ENCODE measurements at places on chromosomes 13 and 19. TPM values are rescaled to one million over a fixed set of nuclear protein-coding genes. Genes with fewer than 3 reads are reported as not detected.

DNA sequence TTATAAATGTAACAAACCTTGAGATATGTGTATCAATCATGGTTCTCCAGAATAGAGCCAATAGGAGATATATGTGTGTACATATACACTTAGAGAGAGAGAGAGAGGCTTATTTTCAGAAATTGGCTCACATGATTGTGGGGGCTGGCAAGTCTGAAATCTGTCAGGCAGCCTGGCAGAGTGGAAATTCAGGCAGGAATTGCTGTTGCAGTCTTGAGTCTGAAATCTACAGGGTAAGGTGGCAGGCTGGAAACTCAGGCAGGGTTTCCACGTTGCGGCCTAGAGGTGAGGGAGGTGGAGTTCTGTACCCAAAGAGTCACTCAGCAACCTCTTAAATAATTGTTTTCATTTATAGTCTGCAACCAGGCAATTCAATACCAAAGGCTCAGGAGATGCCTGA is 218.4 kb downstream of the B3GLCT start:
- DNase-seq, result no peak

- no peak for DNase-seq
Observed at GRCh38 chr13:46232281-46232680, 20.6 kb downstream of the LRRC63 start.

GRCh38 chr13:45811891-45812694 is 39.5 kb downstream of the SIAH3 start:
- DNase-seq, result no peak

DNA sequence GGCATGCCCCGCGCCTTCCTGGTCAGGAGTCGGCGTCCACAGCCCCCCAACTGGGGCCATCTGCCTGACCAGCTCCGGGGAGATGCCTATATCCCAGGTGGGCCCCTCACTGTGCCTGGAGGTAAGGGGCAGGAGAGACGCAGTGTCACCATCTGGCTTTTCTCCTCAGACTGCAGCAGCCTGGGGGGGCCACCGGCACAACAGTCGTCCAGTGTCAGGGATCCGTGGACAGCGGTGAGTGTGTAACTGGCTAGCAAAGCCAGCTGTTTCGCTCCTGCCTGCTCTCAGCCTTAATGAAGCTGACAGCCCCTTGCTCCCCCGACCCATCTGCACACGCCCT is 227 bp downstream of the OVOL3 start:
- DNase-seq, result no peak

- DNase-seq, result no peak
Observed at GRCh38 chr19:4640247-4641000, 1.1 kb downstream of the TNFAIP8L1 start.

- DNase-seq, result no peak
Observed at GRCh38 chr19:34243876-34244578, 10.3 kb upstream of the GARRE1 start.

DNA sequence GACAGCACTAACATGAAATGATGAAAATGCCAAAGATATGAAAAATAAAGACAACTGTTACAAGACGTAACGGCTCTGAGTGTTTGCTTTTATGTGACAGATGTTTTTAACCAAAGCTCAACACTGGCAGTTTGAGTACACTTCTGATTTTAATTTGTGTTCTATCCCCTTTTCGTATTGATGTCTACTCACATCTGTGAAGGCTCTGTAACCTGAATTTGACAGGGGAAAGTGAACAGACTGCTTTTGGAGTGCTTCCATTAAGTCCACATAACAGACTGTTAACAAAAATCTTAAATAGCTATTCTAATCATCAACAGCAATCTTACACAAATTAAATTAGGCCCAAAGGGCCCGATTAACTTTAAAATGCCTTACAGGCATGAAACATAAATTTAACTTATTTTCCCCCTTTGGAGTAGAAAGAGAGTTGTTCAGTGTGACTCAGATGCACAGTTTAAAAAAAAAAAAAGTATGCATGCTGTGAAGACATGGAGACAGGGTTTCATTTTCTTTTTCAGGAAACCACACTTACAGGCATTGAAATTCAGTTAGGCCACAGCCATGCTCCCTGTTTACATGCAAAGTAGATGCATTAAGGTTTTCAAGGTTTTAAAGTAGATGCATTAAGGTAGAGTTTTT is 16.3 kb upstream of the RNASEH2B start:
- no peak for DNase-seq

DNA sequence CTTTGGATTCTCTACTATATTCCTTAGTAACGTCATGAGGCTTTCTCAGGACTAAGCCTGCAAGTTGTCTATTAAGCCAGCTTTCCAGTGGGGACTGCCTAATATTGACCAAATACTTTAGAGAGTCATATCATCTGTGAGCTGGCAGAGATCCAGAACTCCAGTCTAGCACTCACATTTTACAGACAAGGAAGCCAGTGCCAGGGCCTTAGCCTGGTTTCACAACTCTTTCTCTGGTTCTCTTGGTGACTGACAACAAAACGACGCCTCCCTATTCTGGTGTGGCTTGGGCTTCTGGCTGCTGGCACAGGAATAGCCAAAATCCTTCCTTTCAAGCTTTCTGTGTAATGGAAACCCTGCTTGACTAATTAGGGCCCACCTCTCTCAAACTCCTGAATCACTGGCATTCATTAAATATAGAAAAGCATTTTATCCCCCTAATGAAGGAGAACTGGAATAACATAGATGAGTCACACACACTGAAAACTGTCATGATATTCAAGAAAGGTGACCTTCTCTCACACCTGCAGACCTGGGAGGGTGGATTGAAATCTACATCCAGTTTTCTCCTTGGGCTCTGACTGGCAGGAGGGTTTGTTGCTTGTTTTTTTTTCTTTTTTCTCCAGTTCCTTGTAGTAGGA is 75.2 kb upstream of the UBL3 start:
- DNase-seq, result no peak

DNA sequence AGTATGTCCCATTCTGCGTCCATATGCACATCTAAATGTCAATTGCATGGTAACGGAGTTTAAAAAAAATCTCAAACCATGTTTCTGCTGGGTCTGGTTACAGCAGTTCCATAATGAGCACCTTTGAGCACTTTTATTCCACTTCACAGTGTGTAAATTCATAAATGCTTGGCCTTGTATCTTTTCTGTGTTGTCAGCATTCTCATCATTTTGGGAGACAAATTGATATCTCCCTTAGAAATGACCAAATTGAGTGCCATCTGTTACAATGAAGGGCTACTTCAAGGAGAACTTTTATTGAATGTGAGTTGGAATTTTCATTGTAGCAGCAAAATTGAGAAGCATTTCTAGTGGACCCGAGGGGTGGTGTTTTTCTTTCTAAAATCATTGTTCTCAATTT is 432.9 kb upstream of the PCDH9 start:
- DNase-seq, result no peak

- no peak for DNase-seq
Observed at GRCh38 chr19:2699413-2700140, 2.9 kb downstream of the GNG7 start.

DNA sequence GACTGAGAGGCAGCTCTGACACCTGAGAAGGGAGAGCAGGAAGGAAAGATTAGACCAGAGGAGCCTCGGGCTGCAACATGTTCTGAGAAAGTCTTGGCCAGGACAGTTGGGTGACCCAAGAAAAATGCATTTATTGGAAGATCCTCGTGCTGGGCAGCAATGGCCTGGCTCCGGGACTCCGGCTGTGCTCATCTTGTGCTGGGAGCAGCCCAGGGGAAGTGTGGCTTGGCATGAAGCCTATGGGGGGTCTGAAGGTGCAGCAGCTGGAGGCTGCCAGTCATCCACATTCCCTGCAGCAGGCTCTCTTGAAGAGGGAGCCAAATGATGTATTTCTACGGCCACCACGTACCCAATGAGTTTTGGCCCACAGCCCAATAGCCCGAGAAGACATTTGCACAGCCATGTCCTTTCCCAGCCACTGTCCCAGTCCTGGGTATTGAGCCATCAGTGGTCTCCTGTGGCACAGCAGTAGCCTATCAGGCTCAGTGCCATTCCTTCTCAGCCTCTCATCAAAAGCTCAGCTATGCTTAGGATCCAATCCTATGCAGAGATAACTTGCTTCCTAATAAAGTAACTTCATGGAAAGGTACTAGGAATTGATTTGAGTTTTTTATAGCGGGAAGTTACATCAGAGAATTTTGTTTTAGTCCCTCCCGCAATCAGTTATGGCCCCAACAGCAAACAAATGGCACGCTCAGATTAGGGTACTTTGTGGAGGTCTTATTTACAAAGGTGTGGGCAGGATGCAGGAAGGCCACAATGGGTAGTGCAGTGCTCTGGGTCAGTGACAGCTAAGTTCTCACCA is 76.0 kb upstream of the MEDAG start:
- no peak for DNase-seq

- DNase-seq, result no peak
Observed at GRCh38 chr13:85601526-85601925, 197.7 kb downstream of the SLITRK6 start.

DNA sequence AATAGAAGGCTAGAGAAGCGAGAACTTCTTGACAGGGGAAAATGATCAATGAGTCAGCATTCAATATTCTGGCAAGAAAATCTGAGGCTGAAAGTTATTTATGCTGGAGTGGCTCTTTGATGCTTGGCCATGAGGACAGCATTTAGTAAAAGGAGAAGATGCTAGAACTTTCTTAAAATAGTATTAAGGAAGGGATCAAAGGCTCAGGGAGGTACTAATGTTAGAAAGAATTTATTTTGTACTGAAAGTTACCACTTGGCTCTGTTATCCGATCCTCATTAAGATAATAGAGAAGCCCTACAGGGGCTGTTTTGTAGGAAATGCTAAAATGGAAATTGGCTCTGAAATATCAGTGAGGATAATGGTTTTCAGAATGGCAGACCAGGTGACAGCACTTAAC is 1774.6 kb upstream of the PCDH20 start:
- no peak for DNase-seq

DNA sequence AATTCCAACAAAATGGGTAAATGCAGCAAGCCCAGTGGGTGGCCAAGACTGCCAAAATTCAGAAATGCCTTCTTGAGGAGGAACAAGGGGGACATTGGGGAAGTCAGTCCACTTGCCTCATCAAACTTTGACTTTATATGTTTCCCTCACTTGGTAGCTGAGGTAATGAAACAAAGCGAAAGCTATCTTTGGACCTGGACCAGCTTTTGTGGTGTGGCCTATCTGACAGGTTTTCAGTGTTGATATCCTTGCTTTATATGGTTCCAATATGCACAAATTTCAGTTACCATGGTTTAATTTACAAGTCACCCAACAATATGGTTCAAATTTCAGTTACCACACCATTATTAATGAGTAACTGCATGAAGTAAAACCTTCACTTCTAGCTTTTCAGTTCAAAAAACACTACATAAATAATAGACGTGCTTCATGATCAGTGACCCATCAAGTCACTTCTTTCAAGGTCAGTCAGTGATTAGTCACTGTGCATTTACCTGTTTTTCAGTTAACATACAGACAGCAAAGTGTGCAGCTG is 17.7 kb upstream of the POU4F1 start:
- no peak for DNase-seq

DNA sequence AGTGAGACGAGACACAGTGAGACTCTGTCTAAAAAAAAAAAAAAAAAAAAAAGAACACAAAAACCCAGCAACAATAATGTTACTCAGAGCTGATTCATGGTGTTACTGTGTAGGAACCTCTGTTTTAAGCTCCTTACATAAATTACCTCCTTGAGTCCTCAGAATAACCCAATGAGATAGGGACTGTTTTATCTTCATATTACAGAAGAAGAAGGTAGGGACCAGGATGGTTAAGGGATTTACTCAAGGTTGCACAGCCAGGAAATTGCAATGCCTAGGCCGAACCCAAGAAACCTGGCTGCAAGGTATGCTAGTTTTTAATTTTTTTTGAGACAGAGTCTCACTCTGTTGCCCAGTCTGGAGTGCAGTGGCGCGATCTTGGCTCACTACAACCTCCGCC is 1.5 kb upstream of the DAND5 start:
- DNase-seq, result no peak

DNA sequence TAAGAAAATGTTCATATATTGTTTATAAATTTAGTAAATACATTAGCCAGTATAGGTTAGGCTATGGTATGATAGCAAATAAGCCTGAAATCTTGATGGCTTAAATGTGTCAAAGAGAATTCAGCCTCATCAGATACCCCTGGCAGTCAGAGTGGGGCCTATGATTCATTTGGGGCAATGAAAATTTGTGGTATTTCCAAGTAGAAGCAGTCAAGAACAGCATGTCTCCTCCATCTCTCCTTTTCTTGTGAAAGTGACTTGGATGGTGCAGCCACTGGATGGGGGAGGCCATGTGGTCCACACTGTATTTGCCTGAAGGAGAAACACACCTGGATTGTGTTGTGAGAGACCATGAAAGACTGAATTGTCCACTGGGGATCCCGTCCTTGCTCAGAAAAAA is 82.7 kb downstream of the DLEU7 start:
- DNase-seq, result no peak

GRCh38 chr13:94414708-94415107 is 64.8 kb downstream of the DCT start:
- no peak for DNase-seq

DNA sequence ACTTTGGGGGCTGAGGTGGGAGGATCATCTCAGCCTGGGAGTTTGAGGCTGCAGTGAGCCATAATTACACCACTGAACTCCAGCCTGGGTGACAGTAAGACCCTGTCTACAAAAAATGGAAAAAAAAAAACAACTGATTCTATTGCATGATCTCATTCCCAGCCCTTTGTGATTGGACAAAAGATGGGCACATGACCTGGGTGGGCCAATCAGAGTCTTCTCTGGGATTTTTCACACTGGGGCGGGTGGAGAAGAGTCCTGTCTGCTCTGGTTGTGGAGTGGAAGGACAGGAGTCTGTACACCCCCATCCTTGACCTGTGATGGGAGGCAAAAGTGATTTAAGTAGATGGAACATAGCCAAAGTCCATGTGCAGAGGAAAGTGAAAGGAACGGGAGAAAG is 170.5 kb downstream of the UQCRFS1 start:
- DNase-seq, result no peak

GRCh38 chr13:63156816-63157215 is 1741.2 kb upstream of the PCDH20 start:
- no peak for DNase-seq

LGALS14 gene
- not detected for total RNA-seq

ZNF229 gene
- total RNA-seq, result 4.6 TPM

PDCD2L gene
- 11.1 TPM for total RNA-seq

RDH8 gene
- total RNA-seq, result not detected

CD37 gene
- total RNA-seq, result not detected

IRS2 gene
- 52.3 TPM for total RNA-seq

PROZ gene
- total RNA-seq, result not detected

APOC4 gene
- not detected for total RNA-seq

JSRP1 gene
- not detected for total RNA-seq

Data from osteocyte (in vitro differentiated cells).